GF-D8 (cell line): ENCODE measurements at places on chromosomes 5 and 9.

DNA sequence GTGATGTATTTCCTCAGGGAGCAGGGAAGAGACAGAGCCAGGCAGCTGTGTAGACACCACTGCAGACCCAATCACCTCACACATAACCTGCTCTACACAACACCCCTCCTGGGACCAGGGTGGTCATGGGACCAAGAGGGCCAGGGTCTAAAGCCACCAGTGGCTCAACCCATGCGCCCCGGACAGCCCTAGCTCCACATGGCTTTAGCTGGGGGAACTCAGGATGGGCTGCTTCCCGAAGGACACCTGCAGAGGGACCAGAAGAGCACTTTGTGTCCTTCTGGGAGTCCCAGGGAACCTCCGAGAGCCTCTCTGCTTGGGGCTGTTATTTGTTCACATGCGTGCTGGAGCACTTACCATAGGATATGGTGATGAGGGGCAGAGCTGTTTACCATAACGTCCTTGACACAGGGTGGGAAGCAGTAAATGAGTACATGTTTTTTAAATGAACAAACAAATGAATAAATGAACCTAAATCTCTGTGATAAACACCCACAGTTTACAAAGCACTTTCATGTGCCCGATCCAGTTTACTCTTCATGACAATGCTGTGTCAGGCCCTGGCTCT, 12.3 kb downstream of the SEPTIN8 start:
- DNase-seq: no peak

- DNase-seq: no peak
Observed at GRCh38 chr9:112059145-112059965, 115.7 kb downstream of the SUSD1 start.

- DNase-seq: peak; percentile 81
Observed at GRCh38 chr5:14204785-14205321, 61.7 kb downstream of the TRIO start.

GRCh38 chr5:71645030-71645429, 57.9 kb downstream of the MCCC2 start:
- no peak for DNase-seq

- no peak for DNase-seq
Observed at GRCh38 chr5:86155796-86156195, 461.9 kb upstream of the COX7C start.

- DNase-seq: no peak
Observed at GRCh38 chr9:108382310-108382709, 473.5 kb downstream of the ACTL7B start.

GRCh38 chr5:135317286-135317685, 81.7 kb downstream of the MACROH2A1 start:
- no peak for DNase-seq

GRCh38 chr9:79806086-79806485, 234.3 kb downstream of the TLE4 start:
- no peak for DNase-seq
